ENCODE measurements at places on chromosomes 5 and 9.
A peak's percentile ranks its signal among the peaks of the same experiment; 100 is the strongest.

- no peak for DNase-seq
Measured at GRCh38 chr5:6899221-6899620, 186.0 kb downstream of the TENT4A start.

- no peak for DNase-seq
Measured at GRCh38 chr5:14710313-14710994, 45.9 kb downstream of the OTULIN start.

DNA sequence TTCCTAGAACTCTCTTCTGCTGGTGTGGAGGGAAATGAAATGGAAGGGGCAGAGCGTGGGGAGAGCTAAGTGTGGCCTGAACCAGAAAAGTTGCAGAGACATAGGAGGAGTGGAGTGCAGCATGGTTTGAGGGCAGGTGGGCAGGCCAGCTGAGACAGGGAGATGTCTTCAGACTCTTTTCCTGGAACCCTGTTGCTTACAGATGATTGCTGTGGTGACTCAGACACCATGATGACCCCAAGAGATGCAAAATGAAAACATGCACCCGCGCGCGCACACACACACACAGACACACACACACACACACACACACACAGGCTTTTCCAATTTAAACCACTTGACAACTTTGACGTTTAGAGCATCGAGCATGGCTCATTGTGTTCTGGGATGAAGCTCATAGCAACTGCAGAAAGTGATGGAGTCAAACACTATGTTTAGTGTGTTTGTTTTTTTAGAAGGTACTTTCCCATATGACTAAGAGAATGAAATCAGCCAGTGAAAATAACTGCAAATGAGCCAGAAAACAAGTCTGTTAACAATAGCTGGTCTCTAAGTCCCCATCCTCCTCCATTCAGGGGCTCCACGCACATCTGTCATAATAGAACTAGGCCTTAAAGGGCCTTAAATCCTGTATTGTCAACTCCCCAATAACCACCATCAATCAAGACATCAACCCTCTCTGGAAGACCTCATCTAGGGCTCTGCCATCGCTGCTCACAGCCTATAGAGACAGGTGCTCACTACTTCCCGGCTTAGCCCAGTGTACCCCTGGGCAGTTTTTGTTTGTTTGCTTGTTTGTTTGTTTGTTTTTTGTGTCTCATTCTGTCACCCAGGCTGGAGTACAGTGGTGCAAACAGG lies 9.6 kb downstream of the TMOD1 start:
- peak; percentile 67 for DNase-seq

DNA sequence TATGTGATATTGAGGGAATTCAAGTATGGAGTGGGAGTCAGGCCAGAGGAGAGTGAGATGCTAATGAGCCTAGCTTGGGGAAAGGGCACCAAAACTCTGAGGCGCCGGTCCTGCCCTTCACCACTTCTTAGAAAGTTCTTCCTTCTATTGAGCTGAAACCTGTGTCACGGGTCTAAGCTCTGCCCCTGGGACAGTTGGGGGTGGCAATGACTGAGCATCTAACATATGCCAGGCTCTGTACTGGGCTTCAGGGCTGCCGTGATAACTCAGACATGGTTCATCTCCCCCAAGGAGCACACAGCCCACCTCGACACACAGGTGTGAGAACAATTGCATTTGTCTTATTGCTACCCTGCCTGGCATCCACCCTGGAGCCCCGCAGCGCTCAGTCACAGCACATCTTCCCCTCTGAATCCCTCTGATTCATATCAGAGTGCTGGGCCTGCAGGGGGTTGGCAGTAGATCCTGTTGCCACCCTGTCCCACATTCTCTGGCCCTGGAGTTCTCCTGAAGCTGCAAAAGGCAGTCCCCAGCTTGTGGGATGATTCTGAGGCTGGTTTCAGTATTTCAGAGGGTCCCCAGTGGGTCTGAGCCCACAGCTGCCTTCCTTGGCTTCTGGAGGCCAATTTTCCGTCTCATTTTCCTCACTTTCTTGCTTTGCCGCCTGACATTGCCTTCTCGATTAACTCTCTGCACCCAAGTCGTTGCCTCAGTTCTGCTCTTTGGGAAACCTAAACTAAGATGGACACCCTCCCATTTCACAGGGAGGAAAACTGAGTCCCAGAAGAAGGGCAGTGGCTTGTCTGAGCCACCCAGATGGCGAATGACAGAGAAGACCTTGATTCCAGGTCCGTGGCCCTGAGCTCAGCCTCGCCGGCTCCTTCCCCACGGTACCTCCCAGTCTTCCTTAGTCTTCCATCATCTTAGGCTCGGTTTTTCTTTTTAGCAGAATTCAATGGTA lies 42.5 kb downstream of the ALG2 start:
- DNase-seq, result no peak

GRCh38 chr5:151547364-151547763 lies 43.8 kb downstream of the FAT2 start:
- no peak for DNase-seq

DNA sequence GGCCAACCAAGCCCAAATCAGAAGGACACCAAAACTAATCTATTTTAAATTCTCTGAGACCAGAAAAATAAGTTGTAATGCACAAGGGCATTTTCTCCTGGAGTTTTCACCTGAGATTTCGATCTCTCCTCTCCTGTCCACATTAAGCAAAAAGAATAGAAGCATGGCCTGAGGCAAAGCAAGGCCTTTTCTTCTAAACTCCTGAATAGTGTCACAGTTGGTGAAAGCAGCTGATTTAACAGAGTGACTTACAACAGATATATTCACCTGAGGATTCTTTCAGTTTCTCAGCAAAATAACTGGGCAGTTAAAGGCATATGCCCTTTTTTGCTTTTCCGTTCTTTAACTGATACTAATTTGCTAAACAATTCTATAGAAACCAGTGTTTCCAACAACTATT lies 547.7 kb downstream of the EFNA5 start:
- no peak for DNase-seq

- DNase-seq, result no peak
Measured at GRCh38 chr5:73411936-73412596, 36.5 kb downstream of the FOXD1 start.

DNA sequence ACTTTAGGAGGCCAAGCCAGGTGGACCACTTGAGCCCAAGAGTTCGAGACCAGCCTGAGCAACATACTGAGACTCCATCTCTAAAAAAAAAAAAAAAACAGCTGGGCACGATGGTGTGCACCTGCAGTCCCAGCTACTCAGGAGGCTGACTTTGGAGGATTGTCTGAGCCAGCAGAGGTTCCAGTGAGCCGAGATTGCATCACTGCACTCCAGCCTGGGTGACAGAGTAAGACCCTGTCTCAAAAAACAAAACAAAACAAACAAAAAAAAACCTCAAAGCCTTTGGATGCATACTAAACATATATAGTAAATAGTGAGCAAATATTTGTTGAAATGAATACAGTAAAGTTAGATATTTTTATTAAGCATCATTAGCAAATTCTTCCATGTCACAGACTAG lies 5.3 kb downstream of the SLC35D2 start:
- no peak for DNase-seq

DNA sequence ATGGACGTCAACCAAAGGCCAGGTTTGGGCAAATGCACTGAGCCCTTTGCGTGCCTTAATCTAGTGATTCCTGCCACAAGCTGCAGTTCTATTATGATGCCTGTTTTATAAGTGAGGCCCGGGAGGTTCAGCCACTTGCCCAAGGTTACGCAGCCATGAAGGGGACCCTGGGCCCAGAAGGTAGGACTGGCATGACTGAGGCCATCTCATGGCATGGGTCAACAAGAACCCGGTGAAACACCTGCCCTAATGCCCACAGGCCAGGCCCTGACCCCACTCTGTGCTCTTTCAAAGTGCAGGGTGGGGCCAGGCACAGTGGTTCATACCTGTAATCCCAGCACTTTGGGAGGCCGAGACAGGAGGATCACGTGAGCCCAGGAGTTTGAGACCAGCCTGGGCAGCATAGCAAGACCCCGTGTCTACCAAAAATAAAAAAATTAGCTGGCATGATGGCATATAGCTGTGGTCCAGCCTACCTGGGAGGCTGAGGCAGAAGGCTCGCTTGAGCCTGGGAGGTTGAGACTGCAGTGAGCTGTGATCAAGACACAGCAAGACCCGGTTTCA lies 8.6 kb downstream of the NINJ1 start:
- no peak for DNase-seq

GRCh38 chr5:105587963-105588662 lies 2025.5 kb upstream of the NUDT12 start:
- peak; percentile 50 for DNase-seq

DNA sequence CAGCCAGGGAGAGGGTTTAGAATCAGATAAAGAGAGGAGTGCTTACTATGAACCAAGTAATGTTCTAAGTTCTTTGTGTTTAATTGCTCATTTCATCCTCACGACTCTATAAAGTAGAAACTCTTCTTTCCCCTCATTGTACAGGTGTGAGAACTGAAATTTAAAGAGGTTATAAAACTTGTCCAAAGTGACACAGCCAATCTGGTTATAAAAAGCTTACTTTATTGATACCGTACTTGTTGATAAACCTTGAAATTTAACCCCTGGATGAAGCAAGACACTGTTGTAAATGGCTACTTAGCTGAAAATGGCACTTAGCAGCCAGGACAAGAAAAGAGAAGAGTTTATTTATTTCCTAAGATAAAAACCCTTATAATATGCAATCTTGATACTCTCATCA lies 702.4 kb downstream of the KCTD16 start:
- DNase-seq, result no peak

GRCh38 chr9:114370968-114371320 lies 16.8 kb downstream of the AKNA start:
- DNase-seq, result no peak

- DNase-seq, result no peak
Measured at GRCh38 chr5:861442-862366, 10.9 kb upstream of the ZDHHC11 start.

DNA sequence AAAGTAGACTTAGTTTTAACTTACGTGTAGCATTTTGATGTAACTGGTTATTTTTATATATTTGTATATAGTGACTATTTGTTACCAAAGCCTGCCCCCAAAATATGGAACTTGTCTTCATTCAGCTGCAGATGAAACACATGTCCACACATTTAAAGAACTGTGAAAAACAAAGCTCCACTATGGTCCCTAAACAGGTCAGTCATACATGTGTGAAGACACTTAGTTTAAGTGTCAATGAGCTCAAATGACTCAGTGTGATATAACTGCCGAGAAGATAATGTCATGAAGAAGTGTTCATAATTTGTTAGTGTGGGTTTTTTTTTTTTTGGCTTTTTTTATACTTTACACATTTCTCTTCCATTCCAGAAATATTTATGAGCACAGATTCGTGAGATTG lies 28.2 kb downstream of the HAVCR1 start:
- no peak for DNase-seq

DNA sequence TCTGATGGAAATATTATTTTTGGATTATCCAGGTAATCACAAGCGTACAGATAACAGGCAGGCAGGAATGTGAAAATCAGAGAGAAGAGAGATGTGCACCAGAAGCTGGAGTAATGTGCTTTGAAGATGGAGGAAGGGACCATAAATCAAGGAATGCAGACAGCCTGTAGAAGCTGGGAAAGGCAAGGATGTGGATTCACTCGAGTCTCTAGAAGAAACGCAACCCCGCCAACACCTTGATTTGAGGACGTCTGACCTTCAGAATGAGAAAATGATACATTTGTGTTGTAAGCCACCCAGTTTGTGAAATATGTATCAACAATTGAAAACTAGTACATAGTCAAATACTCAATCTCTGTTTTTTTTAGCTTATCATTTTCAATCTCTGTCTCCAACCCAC lies 207.6 kb upstream of the MPDZ start:
- no peak for DNase-seq

DNA sequence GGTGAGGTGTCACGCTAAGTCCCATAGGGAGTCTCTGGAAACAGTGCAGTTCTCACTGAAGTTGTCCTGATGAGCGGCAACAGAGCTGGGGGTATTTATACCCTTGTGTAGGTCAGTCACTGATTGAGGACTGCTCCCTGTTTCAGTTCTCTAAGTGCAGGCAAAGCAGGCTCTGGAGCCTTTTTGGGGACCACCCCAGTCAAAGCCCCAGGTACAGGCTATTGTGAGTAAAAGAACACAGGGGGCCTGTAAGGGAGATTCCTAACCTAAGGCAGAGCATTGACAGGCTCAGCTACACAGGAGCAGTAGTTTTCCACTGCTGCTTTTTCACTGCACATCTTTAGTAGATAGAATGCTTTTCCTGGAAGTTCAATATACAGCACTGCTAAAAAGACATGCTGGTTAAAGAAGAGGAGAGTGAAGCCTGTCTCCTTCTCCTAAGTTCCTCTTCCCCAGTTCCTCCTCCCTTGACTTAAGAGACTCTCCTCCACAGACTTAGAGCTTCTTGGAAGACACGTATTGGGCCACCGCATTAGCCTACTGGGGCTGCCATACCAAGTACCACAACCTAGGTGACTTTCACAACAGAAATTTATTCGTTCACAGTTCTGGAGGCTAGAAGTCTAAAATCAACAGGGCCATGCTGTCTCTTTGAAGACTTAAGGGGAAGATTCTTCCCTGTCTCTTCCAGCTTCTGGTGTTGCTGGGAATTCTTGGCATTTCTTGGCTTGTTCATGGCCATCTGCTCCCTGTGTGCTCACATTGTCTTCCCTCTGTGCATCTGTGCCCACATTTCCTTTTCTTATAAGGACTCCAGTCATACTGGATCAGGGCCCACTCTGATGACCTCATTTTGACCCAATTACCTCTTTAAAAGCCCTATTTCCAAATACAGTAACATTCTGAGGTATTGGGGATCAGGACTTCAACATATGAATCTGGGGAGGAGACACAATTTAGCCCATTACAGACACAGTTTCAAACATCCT lies 221.0 kb downstream of the ESM1 start:
- no peak for DNase-seq

GRCh38 chr9:20397348-20397747 lies 225.0 kb downstream of the MLLT3 start:
- no peak for DNase-seq

- DNase-seq, result peak; percentile 85
Measured at GRCh38 chr5:142713121-142713706, 27.3 kb upstream of the FGF1 start.

DNA sequence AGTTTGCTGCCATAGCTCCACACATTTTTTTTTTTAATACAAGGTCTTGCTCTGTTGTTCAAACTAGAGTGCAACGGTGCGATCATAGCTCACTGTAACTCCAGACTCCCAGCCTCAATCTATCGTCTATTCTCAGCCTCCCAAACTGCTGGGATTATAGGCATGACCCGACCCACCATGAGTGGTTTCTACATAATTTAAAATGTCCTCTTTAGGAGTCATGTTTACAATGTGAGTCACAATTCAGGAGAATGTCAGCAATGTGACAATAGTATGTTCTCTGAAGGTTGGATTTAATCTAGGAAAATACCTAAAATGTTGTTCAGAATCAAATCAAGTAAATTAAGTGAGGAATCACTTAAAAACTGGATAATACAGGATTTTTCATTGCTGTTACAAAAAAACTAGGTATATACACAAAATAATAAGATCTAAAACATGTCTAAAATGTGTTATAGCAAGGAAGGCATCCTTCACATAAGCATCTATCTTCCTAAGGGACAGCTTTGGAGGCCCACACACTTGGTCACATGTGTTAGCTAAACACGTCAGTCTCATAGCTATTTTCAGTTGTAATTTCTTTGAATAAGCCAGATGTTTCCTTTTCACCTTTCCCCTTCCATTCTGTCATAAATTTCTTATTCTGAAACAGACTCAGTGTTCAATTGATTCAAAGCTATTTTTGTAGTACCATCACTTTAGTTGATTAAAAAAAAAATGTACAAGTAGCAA lies 30.0 kb upstream of the ELAVL2 start:
- DNase-seq, result no peak

GRCh38 chr9:5819174-5819573 lies 13.7 kb downstream of the ERMP1 start:
- no peak for DNase-seq

- DNase-seq, result no peak
Measured at GRCh38 chr5:58937031-58937681, 354.3 kb downstream of the RAB3C start.

- no peak for DNase-seq
Measured at GRCh38 chr9:81546489-81546888, 142.9 kb downstream of the TLE1 start.
